Naive B cell (primary cell): ENCODE measurements at places on chromosomes 6 and 20.

DNA sequence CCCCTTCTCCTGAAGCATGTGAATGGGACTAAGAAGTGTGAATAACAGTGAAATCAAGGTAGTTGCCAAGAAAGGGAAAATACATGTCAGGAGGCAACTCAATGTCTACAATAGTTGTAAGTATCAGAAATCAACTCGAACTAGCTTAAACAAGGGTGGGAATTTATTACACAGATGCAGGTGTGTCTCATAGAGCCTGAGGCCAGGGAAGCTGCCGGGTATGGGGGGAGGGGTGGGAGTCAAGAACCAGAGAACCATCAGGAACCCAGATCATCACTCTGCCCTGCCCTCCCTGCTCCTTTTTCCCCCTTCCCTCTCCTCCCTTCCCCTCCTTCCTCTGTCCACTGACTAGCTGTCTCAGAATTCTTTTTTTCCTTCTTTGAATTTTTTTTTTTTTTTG lies 34.9 kb upstream of the BMP6 start:
- no peak for DNase-seq

DNA sequence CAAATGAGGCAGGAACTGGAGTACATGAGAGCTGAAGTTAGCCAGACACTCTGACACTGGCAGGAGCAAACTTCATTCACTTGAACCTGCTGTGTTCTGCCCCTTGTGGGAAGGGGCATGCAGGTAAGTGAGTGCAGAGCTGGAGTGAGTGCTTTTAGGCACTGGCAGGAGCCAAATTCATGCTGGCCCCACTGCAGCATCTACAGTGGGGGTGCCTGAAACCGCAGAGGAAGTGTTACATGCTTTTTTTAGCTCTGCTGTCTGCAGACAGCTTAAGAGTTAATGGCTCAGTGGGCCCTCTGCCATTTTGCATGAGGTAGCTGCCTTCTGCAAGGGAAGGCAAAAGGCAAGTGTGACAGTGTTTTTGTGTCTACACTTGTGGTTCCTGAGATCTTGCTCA lies 167.9 kb upstream of the SYNCRIP start:
- DNase-seq: no peak

DNA sequence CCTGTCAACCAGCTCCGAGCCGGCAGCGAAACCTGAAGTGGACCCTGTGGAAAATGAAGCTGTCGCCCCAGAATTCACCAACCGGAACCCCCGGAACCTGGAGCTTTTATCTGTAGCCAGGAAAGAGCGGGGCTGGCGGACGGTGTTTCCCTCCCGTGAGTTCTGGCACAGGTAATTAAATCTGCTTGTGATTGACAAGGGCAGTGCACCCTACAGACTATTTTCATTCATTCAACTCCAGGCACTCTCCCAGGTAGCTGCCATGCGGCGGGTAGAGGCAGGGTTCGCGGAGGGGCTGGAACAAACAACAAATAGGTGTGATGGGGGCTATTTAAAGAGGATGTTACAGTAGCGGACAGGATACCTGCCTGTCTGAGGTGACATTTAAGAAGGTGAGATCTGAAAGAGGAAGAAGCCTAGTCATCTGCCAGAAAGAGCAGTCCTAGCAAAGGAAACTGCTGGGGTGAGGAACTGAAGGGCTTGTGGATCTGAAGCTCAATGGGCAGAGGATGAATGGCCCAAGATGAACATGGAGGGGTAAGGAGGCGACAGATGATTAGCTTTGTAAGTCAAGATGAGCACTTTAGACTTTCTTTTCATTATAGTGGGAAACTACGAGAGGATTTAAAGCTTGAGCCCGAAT lies 810 bp downstream of the MRPL18 start:
- peak; percentile 29 for DNase-seq

GRCh38 chr20:18686696-18687095 lies 98.8 kb downstream of the DTD1 start:
- no peak for DNase-seq

DNA sequence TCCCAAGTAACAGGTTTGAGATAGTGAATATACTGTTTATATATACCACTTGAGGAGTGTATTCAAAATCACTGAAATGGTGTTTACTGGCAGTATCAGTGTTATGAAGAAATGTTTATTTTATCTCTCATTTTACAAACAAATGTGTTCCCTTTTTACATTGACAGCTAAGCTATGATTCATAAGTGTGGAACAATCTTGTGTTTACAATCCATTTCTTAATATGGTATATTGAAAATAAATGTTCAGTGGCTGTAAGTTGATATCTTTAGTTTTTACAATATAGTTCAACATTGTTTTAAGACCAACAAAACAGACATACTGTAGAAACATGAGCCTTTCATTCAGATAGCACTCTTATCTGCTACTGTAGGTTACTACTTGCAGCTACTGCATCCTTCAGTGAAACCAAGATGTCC lies 14.3 kb downstream of the PHF3 start:
- no peak for DNase-seq

- DNase-seq: peak; percentile 49
These were observed 23.6 kb downstream of the TBC1D7 start for GRCh38 chr6:13304580-13305260.

DNA sequence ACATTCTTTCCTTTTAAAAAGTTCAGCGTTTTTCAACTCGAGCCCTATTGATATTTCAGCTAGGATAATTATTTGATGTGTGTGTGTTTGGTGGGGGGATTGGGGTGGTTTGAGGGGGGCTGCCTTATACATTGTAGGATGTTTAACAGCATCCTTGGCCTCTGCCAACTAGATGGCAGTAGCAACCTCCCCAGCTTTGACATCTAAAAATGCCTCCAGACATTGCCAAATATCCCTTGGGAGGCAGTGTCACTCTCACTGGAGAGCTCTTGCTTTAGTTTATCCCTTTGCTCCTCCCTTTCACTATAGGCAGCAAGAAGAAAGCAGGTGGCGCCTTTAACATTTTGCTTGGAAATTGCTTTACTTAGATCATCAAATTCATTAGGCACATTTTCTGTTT lies 14.6 kb upstream of the TP53TG5 start:
- no peak for DNase-seq

GRCh38 chr6:144415835-144416237 lies 130.7 kb downstream of the UTRN start:
- no peak for DNase-seq

DNA sequence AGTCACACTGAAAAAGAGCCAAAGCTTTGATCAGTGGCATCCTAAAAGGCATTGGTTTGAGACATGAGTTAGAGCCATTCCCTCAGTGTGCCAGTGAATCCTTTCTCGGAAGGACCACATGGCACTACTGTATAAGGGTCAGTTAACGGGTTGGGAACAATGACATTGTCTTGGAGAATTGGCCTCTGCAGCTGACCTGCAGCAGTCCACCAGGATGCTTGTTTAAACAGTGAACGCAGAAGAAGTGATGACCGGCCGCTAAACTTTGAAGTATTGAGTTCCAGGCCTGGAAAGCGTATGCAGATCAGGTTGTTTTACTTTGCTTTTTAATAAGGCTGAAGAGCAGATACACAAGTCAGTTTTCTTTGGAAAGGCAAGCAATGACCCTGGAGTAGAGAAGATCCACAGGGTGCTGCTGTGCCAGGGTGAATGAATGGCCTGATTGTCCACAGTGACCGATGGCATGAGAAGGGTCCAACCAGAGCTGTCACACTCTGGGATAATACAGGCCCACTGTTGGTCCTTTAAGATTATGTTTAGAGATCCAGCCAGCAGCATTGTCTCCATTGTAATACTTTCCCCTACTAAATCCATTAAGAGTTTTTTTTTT lies 57.8 kb downstream of the GMPR start:
- no peak for DNase-seq

DNA sequence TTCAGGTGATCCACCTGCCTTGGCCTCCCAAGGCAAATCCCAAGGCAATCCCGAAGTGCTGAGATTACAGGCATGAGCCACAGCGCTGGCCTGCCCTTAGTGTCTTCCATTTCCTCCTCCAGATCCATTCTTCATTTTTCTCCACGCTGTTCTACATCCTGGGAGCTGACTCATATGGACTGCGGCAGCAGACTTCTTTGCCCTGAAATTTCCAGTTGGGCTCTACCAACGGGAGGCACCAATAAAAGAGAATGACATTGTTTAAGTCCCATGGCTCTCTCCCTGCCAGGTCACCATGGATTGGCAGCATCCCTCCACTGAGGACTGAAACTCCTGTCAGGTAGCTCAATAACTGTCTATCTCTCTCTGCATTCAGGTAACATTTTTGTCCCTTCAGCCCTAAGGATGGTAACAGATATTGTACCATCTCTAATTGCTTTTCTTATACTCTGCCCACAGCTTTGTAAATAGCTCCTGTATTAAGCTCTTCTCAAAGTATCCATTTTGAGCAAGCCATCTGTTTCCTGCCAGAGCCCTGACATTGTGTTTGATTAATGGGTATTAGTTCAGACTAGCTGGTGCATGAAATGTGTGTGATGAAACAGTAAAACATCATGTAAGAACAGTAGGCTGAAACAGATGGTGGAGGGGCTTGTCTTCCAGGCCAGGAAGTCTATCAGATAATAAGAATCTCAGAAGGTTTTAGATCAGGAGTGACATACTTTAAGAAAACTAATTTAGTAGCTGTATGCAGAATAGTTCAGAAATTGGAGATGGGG lies 3.6 kb downstream of the TBCC start:
- DNase-seq: no peak

DNA sequence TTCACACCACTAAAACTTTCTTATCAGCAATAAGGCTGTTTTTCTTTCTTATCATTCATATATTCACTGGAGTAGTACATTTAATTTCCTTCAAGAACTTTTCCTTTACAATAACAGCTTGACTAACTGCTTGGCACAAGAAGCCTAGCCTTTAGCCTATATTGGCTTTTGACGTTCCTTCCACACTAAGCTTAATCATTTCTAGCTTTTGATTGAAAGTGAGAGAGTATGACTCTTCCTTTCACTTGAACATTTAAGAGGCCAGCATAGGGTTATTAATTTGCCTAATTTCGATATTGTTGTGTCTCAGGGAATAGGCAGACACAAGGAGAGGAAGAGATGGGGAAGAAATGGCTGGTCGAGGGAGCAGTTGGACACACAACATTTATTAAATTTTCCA lies 23.6 kb downstream of the THEMIS start:
- DNase-seq: no peak

DNA sequence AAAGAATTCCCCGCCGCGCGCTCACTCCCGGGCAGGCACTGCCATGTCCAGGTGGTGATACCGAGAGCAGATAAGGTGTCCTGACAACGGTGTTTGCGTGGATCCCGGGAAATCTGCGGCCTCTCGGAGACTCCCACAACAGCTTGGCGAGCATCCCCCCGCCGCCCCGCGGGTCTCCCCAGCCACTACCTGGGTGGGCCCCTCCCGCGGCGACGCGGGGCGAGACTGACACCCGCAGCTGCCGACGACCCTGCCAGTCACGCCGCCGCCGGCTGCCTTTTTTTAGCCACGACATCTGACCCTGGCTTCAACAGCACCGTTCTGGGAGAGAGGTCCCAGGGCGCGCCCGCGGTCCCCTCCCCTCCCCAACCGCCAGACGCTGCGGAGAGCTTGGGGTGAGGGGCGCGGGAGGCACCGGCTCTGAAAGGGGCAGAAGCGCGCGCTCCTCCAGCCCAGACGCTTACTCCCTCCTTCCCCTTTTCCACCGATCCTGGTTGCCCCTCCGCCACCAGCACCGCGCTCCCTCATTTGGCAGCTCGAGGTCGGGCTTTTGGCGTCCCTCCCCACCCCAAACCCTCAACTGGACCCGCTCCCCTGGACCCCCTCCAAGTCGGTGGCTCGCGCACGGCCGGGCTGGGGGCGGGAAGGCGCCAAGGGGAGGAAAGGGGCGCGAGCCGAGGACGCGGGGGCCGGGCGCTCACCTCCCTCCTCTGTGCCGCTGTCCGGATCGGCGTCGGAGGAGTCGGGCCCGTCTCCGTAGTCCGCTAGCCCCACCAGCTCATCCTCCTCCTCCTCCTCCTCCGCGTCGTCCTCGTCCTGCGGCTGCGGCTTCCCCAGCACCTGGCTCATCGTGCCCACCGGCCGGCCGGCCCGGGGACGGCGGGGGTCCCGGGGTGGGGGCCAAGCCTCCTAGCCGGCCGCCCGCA lies 665 bp downstream of the RRAGD start:
- DNase-seq: peak; percentile 33

DNA sequence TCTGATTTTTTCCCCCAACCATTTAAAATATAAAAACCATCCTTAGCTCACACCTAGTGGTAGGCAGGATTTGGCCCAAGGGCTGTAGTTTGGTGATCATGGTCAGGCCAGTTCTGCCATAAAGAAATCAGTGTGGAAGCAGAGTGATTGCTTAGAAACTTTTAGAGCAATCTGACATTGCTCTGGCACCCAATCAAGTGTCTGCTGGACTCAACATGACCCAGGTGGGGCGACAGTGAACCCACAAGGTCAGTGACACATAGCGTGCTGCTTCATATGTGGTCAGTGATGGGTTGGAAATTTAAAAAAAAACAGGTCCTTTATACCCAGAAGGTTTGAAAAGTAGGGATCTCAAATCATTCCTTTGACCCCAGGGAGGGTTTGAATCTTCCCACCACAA lies 107.9 kb downstream of the BANF2 start:
- DNase-seq: no peak

DNA sequence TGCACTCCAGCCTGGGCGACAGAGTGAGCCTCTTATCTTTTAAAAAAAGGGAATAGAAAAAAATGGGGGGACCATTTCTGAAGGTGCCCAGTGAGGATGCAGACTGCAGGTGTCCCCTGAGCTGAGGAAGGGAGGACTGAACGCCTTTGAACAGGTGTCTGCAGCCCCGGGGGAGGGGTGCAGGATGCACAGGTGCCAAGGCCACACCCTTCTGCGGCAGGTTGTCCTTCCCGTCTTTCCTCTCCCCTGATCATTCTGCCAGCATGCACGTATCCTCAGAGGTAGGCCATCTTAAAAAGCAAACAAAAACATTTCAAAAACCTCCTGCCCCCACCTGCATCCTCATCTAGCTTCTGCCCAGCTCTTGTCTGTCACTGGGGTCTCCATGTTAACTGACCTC lies 101.3 kb downstream of the MTHFD1L start:
- no peak for DNase-seq

GRCh38 chr6:40762981-40763380 lies 175.8 kb upstream of the LRFN2 start:
- no peak for DNase-seq

- DNase-seq: no peak
These were observed 184.7 kb upstream of the HSF2 start for GRCh38 chr6:122214605-122215318.

GRCh38 chr6:130945401-130945919 lies 117.6 kb downstream of the EPB41L2 start:
- no peak for DNase-seq

- DNase-seq: peak; percentile 14
These were observed 58.0 kb downstream of the BLOC1S5 start for GRCh38 chr6:8006208-8006607.

GRCh38 chr6:133817460-133818047 lies 71.4 kb upstream of the TCF21 start:
- DNase-seq: no peak

DNA sequence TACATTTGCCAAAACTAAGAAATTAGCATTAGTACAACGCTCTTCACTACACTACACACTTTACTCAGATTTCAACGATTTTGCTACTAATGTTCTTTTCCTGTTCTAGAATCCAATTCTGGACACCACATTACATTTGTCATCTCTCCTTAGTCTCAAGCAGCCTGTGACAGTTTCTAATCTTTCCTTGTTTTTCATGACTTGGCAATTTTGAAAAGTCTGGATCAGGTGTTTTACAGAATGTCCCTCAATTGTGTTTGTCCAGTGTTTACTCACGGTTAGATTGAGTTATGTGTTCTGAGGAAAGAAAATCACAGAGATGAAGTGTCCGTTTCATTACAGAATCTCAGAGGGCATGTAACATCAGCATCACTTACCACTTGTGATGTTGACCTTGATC lies 372.6 kb downstream of the TFAP2A start:
- no peak for DNase-seq
